ENCODE measurements at places on chromosomes 1 and 21.

- no peak for DNase-seq
Observed at GRCh38 chr1:174726880-174727585, 272.7 kb upstream of the CACYBP start.

DNA sequence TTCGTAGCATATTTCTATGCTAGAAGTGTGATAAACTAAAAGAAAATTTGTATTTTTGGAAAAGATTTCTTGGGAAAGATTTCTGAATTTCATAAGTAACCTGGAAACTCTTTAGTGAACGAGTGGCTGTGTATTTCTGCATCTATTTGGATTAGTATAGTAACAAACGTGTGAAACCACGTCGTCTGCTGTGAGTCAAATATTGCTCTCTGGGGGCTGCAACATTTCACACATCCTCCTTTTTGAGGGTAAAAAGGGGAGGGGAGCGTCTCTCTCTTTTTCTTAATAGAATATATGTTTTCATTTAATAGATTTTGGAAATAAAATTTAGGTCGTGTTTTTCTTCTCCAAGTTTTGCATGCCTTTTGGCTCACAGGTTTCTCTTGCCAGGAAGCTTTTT, 44.8 kb downstream of the LHX9 start:
- no peak for DNase-seq

- no peak for DNase-seq
Observed at GRCh38 chr1:14094611-14095400, 394.8 kb downstream of the PRDM2 start.

GRCh38 chr21:15247613-15248012, 182.8 kb upstream of the NRIP1 start:
- DNase-seq = no peak

GRCh38 chr1:3027611-3028371, 6.5 kb downstream of the ACTRT2 start:
- DNase-seq = no peak

GRCh38 chr1:159554696-159555095, 18.9 kb upstream of the OR10J5 start:
- no peak for DNase-seq

- DNase-seq = peak; percentile 33
Observed at GRCh38 chr21:30710499-30710898, 8.1 kb downstream of the KRTAP21-3 start.

DNA sequence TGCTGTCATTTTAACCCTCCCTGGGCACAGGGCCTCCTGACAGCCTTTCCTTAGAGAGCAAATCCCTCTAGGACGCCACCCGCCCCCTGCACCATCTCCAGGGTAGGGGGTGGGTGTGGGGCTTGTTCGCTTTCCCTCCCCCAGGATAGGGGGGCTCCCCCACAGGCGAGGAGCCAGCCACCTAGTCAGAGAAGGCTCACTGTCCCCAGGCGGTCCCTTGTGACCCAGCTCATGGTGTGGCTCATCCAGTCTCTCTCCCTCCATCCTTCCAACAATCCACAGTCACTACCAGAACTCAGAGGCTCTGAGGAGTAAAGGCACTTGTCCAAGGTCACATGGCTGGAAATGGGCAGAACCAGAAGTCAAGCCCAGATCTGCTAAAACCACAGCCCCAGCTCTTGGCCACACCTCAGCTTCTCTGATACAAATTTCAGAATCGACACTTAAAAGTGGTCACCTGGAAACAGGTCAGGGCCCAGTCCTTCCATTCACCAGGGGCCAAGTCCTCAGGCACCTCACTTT, 89.8 kb downstream of the MRPL37 start:
- DNase-seq = no peak

DNA sequence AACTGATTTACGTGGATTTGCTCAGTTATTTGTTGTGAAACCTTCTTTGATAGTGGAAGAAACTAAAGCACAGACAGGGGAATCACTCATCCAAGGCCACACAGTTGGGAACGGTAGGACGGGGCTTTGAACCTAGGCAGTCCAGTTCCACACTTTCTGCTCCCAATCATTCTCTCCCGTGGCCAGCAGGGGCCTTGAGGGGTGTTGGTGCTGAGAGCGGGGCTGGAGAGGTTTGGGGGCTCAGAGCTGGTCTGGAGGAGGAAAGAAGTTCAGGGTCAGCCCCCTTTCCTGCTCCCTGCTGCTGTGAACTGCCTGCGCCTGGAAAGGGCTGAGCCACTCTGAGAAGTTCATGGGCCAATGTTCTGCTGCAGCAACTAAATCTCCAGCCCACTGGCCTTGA, 31.4 kb upstream of the ACTL8 start:
- DNase-seq = no peak

- DNase-seq = no peak
Observed at GRCh38 chr1:79711001-79711431, 704.5 kb upstream of the ADGRL4 start.

DNA sequence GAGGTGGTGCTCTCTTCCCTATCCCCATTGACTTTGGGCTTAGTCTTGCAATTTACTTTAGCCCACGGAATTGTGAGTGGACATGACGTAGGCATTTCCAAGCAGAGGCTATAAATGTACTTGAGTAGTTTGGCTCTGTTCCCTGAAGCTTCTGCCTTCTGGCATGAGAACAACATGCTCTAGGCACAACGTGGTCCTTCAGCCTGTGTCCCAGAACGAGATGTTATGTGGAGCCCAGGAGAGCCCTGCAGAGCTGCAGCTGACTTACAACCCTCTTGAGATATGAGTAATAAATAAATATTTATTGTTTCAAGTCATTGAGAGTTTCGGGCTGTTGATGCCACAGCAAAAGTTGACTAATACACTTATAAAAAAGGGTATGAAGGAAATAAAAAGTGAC, 105.2 kb upstream of the HMGB4 start:
- peak; percentile 25 for DNase-seq

DNA sequence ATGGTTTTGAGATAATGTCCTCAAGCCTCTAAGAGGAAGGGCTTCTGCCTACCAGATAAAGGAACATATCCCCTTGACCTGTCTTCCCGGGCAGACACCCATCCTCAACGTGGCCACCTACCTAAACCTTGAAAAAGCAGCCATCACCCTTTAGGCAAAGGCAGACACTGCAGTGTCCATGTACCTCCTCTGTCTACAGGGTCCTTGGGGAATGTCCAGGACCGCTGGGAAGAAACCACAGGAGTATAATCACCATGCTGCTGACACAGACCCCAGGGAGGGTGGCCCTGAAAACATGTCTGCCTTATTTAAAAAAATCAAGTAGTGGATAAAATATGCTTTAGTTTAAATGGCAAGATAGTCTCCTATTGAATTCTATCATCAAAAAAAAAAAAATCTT, 16.6 kb downstream of the BCAR3 start:
- no peak for DNase-seq

GRCh38 chr1:21341022-21341421, 50.8 kb upstream of the ECE1 start:
- DNase-seq = no peak

- no peak for DNase-seq
Observed at GRCh38 chr1:200166411-200166810, 138.9 kb downstream of the NR5A2 start.

DNA sequence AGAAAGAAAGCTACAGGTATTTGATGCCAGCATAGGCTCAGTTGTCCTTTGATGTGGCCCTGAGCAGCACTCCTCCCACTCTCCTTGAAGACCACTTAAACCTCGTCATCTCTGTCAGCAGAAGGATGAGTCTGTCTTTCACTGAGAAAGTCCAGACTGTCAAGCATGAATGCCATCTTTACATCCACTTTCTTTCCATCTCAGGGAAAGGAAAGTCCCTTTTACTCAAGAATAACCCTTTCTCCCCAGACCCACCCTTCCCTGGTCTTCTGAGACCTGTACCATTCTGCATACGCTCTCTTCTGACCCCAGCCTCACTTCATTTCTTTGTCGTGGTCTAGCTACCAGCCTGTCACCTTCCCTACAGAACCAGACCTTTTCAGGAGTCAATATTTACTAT, 4.0 kb upstream of the ELAPOR1 start:
- DNase-seq = no peak

DNA sequence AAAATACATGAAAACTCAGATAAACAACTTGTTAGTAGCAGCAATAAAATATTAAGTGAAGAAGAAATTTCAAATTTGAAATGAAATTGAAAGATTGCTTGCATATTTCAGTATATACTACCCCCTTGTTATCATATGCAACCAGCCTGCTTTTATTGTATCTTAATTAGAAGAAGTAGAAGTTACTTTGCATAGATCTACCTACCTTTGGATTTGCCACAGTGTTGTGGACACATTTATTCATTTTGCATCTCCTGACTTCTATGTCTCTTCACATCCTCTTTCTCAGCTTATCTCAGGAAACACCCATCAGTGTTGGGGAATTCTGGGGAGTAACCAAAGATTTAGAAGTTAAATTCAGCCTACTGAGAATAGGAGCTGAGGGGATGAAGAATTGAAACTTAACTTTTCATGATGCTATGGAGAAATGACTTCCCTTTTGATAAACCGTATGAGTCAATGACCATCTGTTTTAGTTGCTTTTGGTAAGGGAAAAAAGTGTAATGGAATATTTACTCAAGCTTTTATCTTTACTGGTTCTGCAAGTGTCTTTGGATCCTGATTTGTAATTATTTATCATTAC, 96.9 kb downstream of the RGL1 start:
- no peak for DNase-seq

- DNase-seq = peak; percentile 37
Observed at GRCh38 chr1:229229137-229229720, 41.7 kb upstream of the RAB4A start.

- DNase-seq = no peak
Observed at GRCh38 chr21:26210614-26211013, 40.0 kb upstream of the APP start.

- peak; percentile 26 for DNase-seq
Observed at GRCh38 chr1:207259391-207259790, 62.1 kb upstream of the CD55 start.

DNA sequence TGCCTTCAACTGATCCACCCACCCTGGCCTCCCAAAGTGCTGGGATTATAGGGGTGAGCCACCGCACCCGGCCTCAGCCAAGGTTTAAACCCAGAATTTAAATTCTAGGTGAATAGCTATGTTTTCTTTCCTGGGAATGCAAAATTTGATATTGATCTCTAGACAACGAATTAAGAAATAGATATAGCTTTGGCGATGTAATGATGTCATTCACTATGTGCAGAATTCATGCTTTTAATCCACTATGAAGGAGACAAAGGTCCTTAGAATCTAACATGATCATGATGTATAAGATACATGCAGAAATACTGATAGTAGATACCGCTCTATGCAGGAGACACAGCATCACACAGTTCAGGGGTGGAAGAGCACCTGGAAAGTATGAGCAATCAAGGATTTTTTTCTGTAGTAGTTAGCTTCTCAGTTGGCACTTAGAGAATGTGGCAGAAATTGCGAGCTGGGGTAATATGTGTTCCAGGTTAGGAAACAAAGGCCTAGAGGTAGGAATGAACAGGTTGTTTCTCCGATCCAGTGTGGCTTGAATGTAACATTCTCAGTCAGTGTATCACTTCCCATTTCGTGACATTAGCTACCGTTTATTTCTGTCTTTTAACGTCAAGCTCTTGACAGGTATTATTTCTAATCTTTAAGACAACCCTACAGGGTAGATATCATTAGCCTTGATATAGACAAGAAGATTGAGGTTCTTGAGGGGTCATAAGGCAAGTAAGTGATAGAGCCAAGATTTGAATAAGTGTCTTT, 3.0 kb upstream of the CEP350 start:
- no peak for DNase-seq

- DNase-seq = peak; percentile 80
Observed at GRCh38 chr1:58982259-58982998, 198.6 kb upstream of the JUN start.

DNA sequence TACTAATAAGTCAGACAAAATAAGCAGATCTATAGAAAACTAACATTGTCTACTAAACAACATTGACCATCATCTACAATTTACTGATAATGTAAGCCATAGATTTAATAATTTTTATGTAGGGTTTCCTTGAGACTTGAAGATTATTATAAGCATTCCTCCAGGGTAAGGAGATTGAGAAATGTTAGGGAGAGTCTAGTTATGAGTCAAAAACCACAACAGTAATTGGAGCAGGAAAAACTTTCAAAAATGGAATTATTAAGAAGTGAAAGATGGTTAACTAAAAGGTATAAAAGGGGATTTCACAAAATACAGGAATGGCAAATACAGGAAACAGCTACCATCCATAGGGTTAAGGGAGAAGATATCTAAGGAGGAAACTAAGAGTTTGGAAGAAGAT, 12.4 kb upstream of the UHMK1 start:
- no peak for DNase-seq

GRCh38 chr21:27803571-27803970, 836.7 kb upstream of the ADAMTS5 start:
- DNase-seq = no peak

DNA sequence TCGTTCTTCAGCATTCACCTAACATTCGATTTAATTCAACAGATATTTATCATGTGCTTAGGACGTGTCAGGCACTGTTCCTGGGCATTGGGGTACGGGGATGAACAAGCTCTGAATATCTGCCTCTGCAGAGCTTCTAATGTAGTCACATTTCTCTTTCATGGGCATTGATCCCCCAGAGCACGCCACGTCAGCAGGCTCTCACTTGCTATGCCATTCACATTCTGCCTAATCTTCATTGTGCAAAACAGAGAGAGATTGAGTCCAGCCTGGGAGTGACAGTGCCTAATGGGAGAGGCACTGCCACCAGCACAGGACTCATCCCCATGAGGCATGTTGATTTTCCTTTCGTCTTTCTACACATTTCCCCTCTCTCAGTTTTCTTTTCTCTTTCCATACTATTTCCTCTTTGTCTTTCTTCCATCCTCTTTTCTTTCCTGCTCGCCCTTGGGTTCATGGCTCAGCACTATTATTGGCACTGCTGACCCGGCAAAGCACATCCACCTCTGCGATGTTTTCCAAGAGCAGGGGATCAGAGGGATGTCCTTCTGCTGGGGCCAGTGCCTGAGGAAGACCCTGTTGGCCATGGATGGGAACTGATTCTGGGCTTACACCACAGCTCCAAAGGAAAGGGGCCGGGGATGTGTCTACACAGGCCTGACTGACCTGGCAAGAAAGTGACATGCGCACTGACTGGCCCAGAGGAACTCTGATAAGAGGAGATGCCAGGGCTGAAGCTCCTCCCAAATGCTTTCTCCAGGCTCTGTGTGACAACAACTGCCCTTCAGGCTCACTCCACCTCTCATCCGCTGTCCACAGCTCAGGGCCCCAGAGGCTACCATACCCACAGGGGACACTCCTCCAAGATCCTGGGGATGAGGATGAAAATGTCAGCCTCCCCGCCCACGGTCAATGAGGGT, 195.9 kb downstream of the TOMM20 start:
- peak; percentile 80 for DNase-seq

GRCh38 chr1:117123274-117123673, 1.7 kb upstream of the TRIM45 start:
- DNase-seq = no peak

DNA sequence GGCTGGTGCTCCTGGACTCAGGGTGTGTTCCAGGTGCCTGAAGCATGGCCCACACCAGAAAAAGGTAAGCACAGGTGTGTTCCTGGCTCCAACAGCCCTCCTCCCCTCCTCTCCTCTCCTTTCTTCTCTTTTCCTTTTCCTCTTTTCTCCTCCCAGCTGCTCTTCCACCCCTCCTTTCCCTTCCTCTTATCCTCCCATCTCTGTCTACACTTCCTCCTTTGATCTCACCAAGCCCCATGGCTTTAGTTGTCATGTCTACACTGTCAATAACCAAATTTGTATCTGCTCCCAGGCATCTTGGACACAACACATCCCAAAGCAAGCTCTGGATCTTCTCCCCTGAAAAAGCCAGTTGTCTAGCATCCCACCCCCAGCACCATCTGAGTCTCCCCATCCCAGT, 56.7 kb upstream of the LAPTM5 start:
- DNase-seq = no peak

- DNase-seq = no peak
Observed at GRCh38 chr1:53572815-53573173, 113.6 kb downstream of the DMRTB1 start.

All from RPMI7951 (cell line).